ENCODE measurements at places on chromosomes 2 and 18.

GRCh38 chr2:105789745-105790460 lies 45.2 kb downstream of the NCK2 start:
- peak; percentile 30 for DNase-seq

DNA sequence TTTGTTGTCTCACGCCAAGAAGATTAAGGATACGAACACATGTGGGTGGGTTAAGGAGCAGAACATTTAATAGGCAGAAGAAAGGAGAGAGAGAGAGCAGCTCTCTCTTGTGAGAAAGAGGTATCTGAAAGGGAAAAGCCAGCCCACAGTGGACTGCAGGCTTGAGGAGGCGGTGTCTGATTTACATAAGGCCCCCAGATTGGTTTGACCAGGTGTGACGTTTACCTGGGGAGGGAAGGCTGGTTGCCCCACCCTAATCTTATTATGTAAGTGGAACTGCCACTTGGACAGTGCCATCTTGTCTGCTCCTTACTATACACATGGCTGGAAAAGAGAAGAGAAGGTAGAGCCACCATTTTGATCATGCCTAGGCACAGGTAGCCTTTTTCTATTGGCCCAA lies 189.2 kb downstream of the NCK2 start:
- DNase-seq: no peak

DNA sequence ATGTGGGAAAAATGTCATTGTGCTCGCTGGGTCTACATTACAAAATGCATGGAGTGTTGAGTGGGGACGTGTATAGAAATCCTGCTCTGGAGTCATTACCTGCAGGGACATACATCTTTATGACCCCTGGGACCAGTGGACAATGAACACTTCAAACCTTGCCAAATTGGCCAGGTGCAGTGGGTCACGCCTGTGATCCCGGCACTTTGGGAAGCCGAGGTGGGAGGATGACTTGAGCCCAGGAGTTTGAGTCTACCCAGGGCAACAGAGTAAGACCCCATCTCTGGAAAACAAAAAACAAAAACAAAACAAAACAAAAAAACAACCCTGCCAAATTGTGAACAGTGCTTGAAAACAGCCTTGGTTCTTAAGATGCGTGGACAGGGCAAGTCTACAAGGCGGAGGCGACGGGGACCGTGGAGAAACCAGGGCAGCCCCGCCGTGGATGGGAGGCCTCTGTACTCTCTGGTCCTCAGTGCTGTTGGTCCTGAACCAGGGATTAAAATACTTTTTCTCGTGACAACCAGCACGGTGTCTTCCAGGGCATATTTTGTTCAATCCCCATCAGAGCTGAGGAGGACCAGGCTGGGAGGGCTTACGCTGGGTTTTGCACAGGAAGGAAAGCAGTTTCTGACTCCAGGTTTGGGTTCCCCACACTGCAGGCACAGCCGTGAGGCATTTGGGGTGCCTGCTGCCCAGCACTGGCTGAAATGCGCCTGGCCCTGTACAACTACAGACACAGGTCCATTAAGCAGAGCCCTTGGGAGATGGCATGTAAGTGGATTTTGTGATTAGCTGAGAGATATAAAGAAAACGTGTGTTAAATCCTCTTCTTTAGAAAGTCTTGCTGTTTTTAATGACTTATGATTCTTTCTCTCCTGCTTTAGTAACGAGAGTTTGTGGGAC lies 13.7 kb downstream of the COLEC11 start:
- DNase-seq: no peak

DNA sequence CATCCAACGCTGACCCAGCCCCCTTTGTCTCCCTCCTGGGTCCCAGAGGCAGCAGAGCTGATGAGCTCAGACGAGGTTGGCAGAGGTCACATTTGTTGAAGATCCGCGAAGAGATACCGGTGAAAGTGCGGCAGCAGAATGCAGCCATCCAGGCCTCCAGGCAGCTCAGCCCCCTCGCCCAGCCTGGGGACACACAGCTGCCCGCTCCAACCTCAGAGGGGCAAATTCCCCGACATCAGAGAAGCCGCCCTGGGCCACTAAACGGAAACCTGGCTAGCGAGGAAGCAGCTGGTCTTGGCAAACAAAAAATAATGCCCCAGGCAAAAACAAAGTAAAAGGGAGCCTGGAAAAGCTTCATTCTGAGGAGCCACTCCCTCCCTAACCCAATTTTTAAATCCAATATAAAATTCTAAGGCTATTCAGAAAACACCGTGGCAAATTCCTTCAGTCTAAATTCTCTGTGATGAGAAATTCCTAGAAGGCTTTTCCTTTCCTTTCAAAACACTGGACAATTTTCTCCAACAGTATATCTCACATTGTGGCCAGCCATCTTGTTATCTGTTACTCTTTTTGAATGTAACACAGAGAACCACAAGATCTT lies 262.4 kb downstream of the SS18 start:
- DNase-seq: no peak

Measured in stimulated activated CD4-positive, alpha-beta T cell treated with anti-CD3 and anti-CD28 coated beads, Interleukin-1b, Interleukin-23, amount 100 ng/mL, for 1 hour (primary cell).